Stimulated activated naive CD8-positive, alpha-beta T cell treated with anti-CD3 and anti-CD28 coated beads, Interleukin-15, Interleukin-2, amounts not matched to agents 100 U/mL and 50 U/mL, for 24 hours (primary cell): ENCODE measurements at places on chromosomes 3 and 15.
A peak's percentile ranks its signal among the peaks of the same experiment; 100 is the strongest.

DNA sequence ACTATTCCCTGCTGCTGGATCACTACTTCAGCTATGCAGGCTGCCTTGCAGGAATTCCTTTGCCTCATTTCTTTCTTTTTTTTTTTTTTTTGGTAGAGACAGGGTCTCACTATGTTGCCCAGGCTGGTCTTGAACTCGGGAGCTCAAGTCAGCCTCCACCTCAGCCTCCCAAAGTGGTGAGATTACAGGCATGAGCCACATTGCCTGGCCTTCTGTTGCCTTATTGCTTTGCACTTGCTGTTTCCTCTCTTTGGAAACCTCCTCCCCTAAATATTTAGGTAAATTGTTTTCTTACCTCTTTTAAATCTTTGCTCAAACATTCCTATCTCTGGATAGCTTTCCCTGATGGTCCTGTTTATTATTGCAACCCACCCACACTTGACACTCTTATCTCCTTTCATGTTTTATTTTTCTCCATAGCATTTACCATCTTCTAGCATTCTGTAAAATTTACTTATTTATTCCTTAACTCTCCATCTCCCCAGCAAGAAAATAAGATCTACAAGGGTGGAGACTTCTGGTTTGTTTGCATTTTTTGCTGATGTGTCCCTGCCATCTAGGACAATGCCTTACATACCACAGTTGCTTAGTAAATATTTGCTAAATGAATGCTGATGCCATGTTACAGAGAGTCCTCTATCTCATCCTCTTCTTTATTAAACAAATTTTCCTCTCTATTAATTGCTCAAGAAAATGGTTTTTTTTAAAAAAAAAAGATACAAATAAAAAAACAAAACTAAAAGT, 134.8 kb downstream of the P2RY1 start:
- no peak for DNase-seq

DNA sequence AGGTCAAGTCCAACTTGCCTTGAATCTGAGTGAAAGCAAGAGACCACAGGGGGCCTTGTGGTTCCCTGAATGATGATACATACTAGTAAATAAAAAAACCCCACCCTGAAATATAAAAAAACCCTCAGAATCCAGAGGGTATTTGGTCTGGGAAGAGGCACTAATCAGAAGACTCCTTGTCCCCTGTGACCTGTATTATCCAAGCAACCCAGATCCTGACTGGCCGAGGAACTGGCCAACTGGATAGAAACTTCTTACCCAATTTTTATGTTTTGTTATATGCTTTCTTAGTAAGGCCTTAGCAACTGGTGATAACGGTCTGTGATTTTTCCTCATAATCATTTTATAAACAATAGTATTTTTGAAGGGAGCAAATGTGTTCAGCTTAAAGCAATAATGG, 17.5 kb downstream of the ABI3BP start:
- no peak for DNase-seq

GRCh38 chr3:171956705-171957104, 82.7 kb upstream of the FNDC3B start:
- no peak for DNase-seq

- no peak for DNase-seq
These were observed 12.0 kb downstream of the GREM1 start for GRCh38 chr15:32729700-32730395.

GRCh38 chr3:173221010-173221409, 80.0 kb upstream of the SPATA16 start:
- no peak for DNase-seq

- no peak for DNase-seq
These were observed 129.4 kb downstream of the CHST2 start for GRCh38 chr3:143249014-143249413.

- DNase-seq: no peak
These were observed 9.4 kb downstream of the TMEM41A start for GRCh38 chr3:185489462-185489861.

DNA sequence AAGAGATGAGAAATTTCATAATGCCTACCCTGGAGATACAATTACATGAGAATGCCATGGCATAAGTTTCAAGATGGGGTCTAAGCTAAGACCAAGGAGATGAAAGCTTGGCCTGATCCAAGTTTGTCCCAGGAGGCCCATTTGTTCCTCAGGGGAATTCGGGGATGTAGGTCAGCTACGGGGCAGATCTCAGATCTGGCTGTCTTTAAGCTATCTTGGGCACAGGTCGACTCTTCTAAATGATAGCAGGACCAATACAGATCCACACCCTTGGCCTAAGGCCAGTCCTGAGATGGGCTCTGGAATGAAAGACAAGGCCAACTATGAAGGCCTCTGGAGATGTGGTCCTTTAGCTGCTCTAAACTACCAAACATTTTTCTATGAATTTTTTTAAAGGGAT, 16.6 kb downstream of the ABI3BP start:
- DNase-seq: no peak

DNA sequence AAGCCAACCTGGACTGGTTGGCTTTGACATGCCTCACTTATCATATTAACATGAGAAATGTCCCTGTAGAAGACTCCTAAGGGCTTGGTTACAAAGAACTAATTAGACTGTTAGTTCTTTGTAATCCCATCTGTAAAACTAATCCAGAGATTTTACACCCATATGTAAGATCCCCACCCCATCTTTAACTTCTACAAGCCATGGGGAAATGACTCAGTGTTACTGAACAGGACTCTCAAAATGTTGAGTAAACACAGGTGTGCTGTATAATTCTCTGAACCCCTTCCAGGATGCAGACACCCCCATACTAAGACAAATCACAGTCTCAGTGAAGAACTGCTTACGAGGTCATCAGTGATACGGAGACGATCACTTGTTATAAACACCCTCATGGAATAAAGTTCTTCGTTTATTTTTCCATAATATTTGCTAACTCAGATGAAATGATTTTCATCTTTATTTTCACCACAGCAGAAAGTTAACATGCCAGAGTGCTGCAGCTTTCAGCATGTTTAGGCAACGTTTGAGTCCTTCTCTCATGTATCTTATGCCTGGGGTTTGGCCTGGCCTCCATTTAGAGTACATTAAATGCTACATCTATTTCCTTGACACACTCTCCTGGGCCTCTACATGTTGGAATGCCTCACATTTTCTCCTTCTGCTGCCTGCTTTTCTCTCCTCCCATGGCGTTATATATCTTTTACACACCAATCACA, 55.3 kb upstream of the LEKR1 start:
- DNase-seq: no peak

GRCh38 chr3:115859002-115859807, 235.9 kb downstream of the GAP43 start:
- DNase-seq: no peak

DNA sequence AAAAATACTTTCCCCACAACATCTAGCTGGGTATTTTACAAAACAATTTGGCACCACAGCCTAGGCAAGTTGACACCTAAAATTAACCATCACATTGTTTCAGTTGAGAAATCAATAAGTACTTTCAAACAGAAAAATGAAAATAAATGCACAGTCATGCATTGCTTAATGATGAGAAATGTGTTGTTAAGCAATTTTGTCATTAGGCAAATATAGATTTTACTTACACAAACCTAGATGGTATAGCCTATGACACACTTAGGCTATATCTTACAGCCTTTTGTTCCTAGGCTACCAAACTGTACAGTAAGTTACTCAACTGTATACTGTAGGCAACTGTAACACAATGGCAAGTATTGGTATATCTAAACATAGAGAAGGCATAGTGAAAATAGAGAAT, 608.6 kb upstream of the BCHE start:
- no peak for DNase-seq

DNA sequence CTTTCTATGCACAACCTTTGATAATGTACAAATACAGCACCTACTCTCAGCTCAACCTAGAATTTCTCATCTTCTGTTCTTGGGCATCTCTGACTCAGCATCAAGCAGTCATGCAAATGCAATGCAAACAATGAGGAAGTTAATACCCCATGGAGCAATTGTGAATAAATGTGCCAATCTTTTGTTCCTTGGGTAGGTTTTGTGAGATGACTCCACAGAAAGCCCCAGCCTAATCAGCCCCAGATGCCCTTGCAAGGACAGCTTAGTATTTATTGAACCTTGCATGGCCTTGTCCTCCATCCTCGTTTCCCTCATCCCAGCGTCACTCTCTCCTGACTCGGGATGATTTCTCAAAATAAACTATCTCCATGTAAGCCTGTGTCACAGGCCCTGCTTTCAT, 494.7 kb upstream of the NECTIN3 start:
- no peak for DNase-seq

DNA sequence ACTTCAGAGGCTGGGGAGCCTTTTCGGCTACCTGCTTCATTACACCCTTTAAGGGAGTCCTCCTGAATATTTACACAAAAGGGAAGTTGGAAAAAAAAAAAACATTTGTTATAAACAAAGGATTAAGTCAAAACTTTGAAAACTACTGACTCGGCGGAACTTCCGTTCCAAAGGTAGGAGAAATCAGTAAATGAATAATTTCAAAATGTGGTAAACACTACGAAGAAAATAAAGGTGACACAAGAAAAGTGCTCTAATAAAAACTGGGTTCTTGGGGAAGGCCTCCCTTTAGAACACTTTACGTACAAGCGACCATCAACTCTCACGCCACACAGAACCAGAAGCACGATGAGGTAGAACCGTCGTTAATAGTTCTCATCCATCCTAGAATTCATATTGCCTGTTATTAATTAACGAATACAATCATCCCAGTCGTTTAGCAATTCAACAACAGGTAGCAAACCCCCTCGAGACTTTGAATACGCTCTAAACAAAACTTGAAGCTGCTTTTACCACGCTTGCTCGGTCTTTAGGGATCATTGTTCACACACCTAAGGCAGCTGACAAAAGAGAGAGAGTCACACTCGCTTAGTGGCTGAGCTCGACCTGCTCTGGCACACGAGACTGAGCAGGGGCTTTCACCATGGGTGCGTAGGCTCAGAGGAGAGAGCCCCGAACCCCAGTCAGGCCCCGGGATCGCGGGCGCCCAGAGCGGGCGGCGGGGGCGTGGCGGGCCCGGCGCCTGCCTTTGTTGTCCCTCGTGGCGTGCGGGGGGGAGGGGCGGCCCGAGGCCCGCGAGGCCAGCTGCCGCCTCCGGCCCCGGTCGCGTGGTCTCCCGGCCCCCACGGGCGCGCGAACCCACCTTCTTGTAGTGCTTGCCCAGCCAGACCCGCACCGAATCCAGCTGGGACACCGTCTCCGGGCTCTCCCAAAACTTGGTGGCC, 680 bp downstream of the SMARCC1 start:
- DNase-seq: peak; percentile 78

DNA sequence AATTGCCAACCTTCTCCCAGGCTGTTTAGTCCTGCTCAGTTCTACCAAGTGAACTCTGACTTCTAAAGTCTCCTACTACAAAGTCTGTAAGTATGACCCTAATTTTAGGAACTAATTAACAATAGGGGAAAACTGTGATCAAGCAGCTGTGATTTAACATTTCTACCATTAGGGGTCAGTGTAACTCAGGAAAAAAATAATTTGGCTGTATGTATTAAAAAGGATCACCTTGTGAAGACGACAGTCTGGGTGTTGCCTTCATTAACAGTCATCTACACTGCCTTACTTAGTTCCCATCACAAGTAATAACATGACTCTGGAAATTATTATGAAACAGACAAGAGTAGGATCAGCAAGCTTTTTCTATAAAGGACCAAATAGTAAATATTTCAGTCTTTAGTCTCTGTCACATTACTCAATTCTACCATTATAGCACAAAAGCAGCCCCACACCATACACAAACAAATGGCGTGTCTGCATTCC, 4.2 kb upstream of the NPHP3 start:
- no peak for DNase-seq

GRCh38 chr15:70852501-70853317, 1.2 kb downstream of the LARP6 start:
- DNase-seq: no peak

GRCh38 chr3:107064405-107065060, 312.7 kb upstream of the CCDC54 start:
- peak; percentile 72 for DNase-seq

DNA sequence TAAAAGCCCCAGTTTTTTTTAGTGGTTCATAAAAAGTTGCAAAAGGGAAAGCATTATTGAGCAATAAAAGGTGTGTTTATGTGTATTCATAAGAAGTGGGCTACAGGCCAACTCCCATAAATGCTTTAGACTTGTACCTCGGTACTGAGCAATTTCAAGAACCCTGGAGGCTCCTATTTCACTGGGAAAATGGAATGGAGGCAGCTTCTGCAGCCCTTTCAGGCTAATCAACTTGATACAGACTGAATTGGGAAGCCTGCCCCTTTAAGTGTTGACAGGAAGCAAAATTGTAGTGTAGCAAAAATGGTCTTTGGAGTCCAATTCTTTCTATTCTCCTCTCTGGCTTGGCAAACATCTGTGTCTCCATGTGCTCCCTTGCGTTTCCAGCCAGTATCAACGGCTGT, 118.8 kb downstream of the ECT2 start:
- no peak for DNase-seq

DNA sequence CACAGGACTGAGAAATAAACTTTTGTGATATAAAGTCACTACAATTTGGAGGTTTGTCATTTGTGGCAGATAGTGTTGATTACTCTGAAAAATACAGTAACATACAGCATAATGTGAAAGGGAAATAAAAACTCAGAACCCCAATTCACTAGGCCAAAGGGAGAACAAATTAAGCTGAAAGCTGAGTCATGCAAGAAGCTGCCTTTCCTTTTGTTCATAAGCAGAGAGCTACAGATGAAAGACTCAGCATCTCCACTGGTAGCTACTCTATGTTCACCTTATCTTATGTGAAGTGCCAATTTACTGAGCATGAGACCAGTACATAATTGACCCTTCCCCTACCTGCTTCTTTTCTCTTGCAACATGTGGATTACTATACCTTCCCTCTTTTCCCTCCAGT, 19.3 kb upstream of the SLTM start:
- no peak for DNase-seq

- peak; percentile 38 for DNase-seq
These were observed 340 bp downstream of the TMEM44 start for GRCh38 chr3:194632809-194633348.

- no peak for DNase-seq
These were observed 653.6 kb downstream of the NLGN1 start for GRCh38 chr3:174051191-174051590.

GRCh38 chr3:177516158-177517011, 319.1 kb upstream of the TBL1XR1 start:
- DNase-seq: no peak

- no peak for DNase-seq
These were observed 465.8 kb downstream of the FOXP1 start for GRCh38 chr3:71117572-71118247.

GRCh38 chr3:59249004-59249403, 199.2 kb upstream of the CFAP20DC start:
- no peak for DNase-seq

DNA sequence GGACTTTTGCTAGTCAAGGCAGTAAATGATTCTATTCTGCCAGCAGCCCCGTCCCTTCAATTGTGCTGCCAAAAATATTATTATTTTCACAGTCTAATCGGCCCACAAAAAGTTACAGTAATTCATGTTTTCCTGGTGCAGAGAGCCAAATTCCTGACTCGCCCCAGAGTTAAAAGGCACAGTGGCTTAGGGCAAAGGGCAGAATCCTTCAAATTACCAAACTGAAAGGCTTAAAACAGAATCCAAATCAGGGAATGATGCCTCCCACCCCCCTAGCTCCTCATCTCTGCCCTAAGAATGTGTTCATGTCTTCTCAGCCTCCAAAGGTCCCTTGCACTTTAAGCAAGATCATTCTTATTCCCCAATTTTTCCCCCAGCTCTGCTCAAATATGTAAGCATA, 477.8 kb upstream of the PROK2 start:
- DNase-seq: no peak
